B cell (primary cell): ENCODE measurements at places on chromosomes 3 and 15.

- DNase-seq = no peak
Observed at GRCh38 chr3:29168081-29168480, 112.8 kb upstream of the RBMS3 start.

DNA sequence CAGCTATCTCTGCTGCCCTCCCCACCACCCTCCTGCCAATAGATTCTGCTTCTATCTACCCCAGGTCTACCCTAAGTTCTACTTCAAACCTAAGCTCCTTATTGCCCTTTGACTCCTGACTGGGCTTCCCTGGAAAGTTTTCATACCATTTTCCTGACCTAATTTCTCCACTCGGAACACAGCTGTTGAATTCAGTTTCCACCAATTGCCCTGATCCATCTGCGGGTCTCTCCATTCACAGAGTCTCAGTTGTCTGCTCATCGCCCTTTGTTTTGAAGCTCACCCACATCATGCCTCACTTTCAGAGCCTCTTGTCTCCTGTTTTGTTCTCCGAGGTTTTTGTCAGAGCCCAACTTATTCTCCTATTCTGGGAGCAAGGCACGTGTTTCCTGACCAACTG, 56.8 kb upstream of the ABI3BP start:
- DNase-seq = no peak

- DNase-seq = peak; percentile 31
Observed at GRCh38 chr15:59160880-59161593, 45.6 kb upstream of the LDHAL6B start.

DNA sequence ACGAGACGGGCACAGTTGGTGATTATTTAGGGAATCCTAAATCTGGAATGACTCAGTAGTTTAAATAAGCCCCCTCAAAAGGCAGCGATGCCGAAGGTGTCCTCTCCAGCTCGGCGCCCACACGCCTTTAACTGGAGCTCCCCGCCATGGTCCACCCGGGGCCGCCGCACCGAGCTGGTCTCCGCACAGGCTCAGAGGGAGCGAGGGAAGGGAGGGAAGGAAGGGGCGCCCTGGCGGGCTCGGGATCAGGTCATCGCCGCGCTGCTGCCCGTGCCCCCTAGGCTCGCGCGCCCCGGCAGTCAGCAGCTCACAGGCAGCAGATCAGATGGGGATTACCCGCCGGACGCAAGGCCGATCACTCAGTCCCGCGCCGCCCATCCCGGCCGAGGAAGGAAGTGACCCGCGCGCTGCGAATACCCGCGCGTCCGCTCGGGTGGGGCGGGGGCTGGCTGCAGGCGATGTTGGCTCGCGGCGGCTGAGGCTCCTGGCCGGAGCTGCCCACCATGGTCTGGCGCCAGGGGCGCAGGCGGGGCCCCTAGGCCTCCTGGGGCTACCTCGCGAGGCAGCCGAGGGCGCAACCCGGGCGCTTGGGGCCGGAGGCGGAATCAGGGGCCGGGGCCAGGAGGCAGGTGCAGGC, 318.0 kb downstream of the FGF12 start:
- DNase-seq = peak; percentile 12

DNA sequence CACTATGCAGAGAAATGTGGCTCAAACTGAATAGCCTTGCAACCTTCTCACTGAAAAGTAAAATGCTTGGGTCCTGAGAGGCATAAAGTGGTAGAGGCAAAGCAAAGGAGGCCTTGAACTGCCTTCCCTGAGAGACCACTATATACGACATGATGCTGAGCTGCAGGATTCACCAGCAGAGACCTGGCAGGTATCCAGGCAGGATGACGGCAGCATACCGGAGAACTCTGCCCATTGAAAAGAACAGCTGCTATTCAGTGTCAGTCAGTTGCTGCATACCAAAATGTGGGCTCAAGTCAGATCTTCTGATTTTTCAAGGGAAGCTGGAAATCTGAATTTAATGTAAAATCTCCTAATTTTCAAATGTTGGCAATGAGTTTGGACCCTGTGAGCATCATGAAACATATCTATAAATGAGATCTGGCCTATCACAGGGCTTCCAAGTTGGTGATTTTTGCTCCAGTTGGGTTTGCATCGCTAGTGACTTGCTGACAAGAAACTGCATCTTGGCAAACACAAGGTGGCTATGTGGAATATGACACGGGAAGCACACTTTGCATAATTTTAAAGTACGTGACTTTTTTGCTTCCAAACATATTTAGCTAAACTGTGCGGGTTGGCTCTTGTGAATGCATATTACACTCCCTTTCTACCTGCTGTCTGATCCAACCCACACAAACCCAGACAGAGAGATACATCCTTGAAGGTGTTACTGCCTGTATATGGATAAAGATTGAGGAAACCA, 529.0 kb downstream of the AGBL1 start:
- DNase-seq = no peak

GRCh38 chr3:134002306-134002705, 27.4 kb downstream of the SLCO2A1 start:
- DNase-seq = no peak

GRCh38 chr3:60000311-60001105, 950.7 kb upstream of the CFAP20DC start:
- no peak for DNase-seq

DNA sequence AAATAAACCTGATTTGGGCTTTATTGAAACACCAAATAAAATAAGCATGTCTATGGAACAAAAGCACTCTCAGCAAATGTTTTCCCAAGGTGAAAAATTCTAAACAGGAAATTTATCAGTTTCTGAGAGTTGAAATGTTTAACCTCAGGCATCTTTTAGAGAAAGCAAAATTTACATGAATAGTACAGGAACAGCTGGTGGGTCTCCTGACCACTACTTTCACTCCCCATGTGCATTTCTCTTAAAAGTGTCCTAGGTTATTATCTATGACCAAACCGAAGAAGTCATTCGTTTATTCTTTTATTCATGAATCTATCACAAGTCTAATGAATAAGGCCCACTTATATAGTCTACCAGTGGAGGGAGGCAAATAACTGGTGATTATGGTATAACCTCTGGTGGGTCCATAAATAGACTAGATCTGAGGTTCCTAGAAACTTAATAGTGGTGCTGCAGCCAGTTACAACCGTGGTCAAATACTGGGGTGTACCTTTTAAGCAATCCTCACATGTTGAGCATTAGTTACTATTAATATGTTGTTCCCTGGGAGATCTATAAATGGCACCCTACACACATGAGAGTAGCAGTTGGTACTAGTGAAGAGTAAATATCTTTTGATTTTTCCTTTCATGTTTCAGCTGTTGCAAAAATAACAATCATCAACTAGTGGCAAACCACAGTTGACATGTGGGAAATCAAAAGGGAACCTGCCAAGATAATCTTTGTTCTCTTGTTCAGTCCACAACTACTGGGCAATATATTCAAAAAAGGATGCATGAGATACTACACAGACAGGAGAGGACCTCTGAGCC, 169.3 kb upstream of the STAC start:
- no peak for DNase-seq

DNA sequence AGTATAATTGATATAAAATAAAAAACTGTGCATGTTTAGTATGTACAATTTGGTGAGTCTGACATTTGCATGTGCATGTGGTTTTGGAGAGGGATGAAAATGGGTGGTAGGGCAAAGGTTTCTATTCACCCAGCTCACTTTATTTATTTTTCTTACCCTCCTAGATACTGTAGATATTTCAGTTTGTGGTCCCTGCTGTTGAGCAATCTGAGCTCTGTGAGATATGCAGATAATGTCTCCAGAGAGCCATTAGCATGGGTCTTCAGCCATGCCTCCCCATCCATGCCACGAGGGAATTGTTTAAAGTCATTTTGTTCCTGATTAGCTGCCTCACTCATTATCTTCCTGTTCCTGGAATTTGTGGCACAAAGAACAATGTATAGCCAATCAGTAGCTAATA, 44.4 kb upstream of the B3GALNT1 start:
- no peak for DNase-seq

DNA sequence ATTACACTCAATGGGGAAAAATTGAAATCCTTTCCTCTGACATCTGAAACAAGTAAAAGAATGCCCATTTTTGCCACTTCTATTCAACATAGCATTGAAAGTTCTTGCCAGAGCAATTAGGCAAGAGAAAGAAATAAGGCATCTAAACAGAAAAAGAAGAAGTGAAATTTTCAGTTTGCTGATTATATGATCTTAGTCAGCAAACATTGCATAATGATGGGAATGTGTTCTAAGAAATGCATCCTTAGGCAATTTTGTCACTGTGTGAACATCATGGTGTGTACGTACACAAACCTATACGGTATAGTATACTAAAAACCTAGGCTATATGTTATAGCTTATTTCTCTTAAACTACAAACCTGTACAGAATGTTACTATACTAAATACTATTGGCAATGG, 278.0 kb downstream of the CGGBP1 start:
- no peak for DNase-seq

DNA sequence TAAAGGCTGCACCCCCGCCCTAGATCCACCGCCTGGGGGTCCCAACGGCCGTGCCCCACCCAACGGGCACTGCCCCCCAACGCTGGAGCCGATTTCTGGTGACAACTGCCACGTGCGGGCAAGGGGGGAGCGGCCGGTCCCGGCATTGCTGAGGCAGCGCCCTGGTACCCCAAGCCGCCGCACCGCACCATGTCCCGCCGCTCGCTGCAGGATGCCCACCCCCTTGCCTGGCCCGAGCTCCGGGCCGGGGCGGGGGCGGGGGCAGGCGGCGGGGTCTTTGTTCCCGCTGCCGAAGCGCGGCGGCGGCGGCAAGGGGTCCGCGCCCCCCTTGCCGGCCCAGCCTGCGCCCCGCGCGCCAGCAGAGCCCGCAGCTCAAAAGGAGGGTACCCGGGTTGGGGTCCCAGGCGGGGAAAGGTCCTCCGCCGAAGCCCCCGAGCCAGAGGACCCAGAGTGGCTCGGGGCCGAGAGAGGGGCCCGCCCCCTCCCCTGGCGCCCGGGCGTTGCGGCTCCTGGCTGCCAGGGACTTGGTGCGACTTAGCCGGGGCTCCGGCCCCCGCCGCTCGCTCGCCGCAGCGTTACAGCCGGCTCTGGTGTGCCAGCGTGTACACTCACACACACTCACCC, 678 bp downstream of the SEMA7A start:
- peak; percentile 40 for DNase-seq

DNA sequence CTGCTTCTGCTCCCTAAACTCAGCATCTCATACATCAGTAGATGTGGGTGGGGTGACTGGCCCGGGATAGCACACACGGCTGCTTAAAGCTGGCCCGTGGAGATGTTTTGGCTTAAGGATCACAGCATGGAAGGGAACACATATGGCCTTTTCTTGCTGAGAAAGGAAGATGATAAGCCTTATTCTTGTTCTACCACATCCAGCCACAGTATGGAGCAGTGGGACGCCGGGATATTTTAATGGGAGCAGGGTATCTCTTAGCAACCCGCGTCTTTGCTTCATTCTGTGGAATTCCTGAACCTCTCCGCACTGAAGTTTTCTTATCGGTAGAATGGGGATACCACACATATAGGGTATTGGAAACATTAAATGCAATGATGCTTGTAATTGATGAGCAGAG, 94.1 kb upstream of the PROK2 start:
- no peak for DNase-seq

GRCh38 chr15:57675481-57676181, 30.9 kb upstream of the POLR2M start:
- no peak for DNase-seq

GRCh38 chr3:145118303-145118702, 1042.7 kb downstream of the PLOD2 start:
- no peak for DNase-seq

DNA sequence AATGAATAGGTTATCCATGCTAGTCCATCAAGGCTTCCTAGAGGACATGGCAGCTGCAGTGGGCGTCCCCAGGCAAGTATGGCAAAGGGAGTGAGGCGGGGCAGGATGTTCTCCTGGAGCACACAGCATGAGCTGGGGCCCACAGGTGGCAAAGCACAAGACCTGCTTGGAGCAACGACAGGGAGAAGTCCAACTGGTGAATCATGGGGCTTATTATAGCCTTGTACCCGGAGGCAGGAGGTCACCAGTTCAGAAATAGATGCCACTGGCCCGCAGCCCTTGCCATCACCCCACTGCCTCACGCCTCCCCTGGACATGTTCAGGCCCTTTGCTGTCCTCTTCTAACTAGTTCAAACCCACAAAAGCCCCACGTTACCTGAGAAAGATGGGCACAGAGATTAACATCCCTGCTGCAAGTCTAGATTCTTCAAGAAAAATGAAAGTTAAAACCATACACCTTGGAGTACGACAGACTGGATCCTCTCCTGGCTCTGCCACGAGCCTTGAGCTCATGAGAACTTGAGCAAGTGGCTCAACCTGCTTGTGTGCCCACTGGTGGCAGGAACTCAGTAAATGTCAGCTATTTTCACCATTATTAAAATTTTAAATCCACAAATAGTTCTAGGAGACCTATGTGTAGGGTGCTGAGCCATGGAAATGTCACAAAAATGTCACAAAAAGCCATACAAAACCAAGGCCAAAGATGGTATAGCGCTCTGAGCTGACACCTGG, 1.8 kb upstream of the SRGAP3 start:
- DNase-seq = no peak

DNA sequence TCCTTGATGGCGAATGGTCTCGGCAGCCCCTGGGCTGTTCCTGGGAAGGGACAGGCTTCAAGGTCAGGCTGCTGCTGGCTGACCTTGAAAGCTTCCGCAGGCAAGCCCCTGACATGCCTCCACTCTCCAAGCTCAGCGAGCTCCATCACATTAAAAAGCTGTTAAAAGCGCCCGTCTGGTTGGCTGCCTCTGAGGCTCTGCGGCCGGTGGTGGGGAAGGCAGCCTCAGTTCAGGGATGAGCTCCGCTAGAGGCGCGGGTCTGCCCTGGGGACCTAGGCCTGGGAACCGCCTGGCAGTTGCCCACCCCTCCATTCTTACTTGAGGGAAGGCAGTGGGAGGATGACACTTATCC, 103.8 kb downstream of the LINGO1 start:
- DNase-seq = no peak

DNA sequence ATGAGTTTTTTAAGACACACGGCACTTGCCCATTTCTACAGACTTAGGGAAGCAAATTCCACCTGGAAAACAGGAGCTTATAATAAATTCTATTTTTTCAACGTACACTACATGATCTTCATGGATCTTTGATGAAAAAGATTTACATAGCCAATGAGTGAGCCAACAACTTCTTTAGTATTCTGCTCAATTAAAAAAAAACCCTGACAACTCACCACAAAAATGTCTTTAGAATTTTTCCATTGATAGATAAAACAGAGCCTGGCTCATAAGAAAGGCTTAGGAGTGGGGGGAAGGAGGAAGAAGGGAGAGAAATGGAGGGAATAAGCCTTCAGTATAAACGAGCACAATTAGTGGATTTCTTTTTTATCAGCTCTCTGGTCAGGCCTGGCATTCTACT, 126.7 kb downstream of the ATP10A start:
- no peak for DNase-seq

DNA sequence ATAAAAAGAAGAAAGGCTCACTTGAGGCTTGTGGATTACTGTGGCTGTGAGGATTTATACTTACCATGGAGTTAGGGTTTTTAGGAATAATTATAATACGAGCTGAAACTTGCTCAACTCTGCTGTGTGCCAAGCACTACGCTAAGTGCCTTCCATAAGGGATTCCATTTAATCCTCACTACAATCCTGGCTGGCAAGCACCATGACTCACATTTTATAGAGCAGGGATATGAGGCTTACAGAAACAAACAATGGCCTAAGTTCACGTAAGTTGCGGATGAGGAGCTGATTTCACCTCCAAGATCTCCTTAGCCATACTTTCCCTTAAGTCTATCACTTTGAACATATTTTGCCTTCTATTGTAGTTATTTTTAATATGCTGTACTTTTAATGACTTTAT, 43.9 kb upstream of the ARL8B start:
- no peak for DNase-seq
